Epithelial cell of esophagus (primary cell): ENCODE measurements at places on chromosomes 11 and 22.

GRCh38 chr11:99327527-99327926 lies 306.8 kb downstream of the CNTN5 start:
- no peak for DNase-seq

DNA sequence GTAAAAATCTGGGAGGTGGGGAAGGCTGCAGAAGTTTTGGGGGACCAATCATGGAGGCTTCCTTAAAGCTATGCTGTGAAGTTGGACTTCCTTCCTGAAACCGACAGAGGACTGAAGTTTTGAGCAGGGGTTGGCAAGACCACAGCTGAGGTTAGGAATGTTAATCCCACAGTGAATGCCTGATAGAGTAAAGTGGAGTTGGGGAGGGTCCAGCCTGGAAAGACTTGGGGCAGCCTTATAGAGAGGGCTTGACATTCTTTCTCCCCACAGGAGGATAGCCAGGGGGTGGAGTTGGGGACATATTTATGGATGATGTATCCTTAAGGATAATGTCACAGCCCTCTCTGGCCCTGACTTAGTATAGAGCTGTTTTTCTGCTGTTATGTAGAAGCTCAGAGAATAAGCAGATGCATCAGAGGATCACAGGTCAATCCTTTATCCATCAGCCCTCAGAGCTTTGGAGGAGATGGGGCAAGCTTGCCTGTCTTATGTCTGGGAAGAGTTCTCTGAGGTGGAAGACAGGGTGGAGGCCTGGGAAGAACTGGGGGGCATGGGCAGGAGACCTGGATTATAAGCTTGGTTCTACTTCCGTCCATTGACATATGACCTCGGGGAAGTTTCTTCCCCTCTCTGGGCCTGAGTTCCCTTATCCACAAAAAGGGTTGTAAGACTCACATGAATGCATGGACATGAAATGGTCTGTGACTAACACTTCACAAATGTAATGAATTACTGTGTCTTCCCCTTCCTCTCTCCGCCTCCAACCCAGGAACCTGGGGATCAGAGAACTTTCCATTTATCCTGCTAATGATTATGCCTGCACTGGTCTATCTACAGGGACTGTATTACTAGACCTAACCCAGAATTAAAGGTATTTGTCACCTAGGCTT lies 317.8 kb downstream of the MIAT start:
- peak; percentile 14 for DNase-seq

DNA sequence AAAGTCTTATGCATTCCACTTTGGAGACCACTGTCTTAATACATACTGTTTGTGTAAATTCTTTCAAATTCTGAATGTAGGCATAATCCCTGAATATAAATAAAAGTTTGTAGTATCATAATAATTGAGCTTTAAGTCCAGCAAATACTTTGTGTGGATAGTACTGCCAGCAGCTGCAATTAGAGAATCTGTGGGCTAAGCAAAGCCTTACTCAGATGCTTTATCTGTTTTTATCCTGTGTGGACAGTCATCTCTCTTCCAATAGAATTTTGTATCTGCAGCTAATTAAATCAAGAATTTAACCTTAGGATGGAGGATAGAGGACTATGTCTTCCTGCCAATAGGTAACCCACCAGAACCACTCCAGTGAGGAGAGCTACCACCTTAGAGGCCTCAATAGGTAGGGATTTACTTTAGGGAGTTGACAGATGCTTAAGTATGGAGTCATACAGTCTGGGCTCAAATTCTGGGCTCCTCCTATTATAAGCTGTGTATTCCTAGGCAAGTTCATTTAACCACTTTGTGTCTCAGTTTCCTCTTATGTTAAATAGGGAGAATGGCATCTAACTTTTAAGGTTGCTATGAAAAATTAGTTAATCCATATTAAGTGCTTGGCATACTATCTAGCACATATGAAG lies 71.1 kb downstream of the STIM1 start:
- peak; percentile 40 for DNase-seq

- no peak for DNase-seq
Measured at GRCh38 chr11:36411202-36411640, 98.9 kb downstream of the TRAF6 start.

GRCh38 chr11:69962152-69962551 lies 116.0 kb upstream of the ANO1 start:
- DNase-seq: peak; percentile 80

DNA sequence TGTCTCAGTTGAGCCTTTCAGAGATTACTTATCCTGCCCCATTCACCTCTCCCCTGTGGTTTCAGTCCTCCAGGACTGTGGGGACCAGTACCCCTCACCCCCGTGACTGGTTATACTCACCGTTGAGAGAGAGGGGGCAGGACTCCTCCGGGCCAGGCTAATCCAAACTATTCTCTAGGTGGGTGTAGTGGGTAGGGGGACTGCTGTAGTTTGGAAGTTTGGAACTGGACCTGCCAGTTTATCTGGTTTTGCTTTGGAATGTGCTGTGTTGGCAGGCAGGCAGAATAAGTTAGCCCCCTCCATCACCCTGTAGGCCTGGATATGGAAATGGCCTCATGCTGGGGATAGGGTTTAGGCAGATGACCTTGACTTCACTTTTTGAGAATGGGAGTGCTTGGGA lies 13.5 kb downstream of the TEAD1 start:
- DNase-seq: no peak

DNA sequence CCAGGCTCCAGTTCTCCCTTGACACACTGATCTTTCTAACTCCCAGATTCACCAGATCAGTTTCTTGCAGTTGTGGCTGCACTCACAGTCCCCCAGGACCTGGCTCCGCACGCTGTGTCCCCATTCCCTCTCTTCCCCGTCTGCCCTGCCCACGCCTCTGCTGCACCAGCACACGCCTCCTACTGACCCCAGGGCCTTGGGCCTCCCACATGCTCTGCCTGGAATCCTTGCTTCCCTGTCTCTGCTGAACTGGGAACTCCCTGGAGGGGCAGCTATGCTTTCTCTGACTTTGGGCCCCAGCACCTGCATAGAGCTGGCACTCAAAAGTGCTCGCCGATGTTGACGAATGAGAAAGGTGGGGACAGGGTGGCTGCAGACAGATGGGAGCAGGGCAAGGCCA lies 68.9 kb downstream of the MYO7A start:
- DNase-seq: no peak

- DNase-seq: no peak
Measured at GRCh38 chr22:29224121-29224858, 18.6 kb downstream of the EMID1 start.

DNA sequence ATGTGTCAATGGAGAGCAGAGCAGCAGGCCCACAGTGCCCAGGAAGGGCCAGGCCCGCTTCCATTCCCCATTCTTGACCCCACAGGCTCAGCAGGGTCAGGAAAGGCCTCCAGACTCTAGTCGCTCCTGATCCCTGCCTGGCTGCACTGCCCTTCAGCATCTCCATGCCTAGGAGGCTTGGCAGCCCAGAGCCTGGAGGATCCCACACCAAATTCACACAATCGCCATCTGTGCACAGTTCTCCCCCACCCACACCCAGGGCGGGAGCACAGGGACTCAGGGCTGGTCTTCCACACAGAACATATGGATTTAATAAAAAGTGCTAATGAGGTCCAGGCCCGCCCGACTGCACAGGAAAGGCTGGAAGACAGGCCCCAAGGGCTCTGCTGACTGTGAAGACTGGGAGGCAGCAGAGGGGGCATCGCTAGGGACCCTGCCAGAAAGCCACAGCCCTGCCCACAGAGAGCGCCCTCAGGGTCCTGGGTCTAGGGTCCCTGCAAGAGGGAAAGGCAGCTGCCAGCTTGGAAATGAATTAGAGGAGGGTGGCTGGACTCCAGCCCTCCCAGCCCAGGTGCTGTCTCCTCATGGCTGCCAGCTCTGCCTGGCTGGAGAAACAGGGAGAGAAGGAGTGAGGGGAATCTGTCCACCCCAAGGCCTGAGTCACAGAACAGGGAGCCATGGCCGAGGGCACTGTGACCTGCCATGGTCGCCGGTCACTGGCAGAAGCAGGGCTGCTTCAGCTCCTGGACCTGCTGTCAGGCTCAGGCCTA lies 39.7 kb downstream of the DKK3 start:
- DNase-seq: no peak

DNA sequence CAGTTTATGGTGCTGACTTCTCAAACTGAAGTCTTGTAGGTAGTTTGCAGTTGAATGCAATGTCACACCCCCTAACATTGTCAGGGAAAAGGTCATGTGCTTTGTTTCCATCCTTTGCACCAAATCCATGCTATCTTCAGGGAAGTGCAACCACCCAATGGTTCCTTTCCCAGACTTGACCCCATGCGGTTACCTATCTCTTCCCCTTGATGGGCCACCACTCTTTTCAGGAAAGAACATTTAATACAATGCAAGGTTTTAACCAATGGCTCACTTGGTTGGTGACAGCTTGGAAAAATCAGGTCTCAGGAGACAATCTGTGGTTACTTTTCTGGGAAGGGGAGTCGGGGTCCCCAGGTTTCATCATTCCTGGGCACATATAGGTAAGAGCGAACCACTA lies 2.1 kb downstream of the ABTB2 start:
- DNase-seq: no peak

DNA sequence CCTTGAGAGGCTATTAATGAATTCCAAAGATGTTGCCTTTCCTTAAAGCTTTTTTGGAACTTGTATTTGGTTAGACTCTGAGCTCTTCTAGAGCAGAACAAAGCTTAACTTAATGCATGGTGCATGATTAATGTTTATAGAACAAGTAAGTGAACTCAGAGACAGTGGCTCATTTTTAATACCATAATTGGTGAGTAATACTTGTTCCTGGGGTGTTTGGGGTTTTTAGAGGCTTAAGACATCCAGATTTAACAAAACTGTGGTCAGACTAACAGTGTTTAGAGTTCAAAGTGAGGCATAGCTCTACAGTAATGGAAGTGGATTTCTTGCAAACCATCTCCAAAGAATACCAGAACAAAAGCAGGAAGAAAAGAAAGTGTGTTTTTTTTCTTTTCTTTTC lies 73.7 kb upstream of the CTSC start:
- DNase-seq: peak; percentile 85

- no peak for DNase-seq
Measured at GRCh38 chr11:57181678-57182305, at the start of gene LRRC55. LRRC55 (plus strand) TSS chr11:57181953; CDS start chr11:57182023, 70 bp downstream.

- DNase-seq: no peak
Measured at GRCh38 chr11:130940706-130941105, 24.4 kb upstream of the SNX19 start.

DNA sequence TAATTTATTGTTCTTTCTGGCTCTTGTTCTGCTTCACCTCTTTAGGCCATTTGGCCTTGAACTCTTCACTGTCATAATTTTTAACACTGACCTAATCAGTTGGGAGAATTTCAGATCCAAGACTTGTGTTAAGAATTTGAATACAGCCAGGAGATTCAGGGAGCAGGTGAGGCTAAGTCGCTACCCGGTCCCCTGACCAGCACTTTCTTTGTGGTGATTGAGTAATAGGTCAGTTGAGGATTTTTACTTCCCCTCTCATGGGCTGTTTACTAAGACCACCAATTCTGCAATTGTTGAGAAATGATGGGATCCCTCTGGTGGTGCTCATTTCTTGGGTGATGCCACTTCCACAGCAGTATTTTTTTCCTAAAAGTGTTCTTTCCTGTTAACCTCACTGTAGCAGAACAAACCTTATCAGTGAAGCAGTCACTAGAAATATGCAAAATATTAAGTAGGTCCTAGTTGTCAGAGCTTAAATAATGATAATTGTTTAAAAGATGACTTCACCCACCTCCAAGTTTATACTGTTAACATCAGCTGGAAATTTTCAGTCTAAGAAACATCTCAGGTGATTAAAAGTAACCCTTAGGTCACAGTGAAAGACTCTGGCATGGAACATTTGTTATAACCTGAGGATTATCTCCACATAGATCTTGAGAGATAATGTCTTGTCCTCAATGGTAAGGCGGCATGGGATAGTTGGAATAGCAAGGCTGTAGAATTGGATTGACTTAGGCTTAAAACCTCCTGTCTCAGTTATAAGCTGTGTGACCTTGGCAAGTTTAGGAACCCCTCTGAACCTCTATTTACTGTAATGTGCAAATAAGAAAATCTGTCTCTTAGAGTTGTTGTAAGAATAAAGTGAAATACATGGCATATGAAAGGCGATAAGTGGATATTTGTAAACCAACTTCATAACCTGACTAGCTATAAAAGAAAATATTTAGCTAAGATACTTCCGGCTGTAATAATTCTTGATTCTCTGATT lies 41.3 kb downstream of the POLD3 start:
- no peak for DNase-seq

DNA sequence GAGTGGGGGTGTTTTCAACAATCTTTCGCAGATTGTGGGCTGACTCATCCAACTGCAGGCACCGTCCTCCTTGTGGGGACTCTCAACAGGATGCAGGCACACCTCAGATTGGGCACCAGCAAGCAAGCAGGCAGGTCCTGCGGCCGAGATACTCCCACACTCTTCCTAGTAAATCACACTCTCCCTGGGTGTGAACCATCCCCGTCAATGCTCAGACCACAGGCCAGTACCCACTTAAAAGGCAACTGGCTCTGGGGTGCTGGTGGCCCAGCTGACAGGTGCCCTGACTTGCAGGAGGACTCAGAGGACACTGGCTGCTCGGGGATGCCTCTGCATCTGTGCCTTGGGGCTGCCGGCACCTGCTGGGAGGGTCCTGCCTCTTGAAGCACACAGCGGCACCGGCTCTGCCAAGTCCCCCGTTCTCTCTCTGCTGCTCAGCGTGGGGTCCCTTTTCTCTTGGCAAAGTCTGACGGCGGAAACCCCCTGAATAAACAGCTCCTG lies 282.5 kb downstream of the CTTN start:
- DNase-seq: no peak

GRCh38 chr11:83193315-83194280 lies at the start of gene ANKRD42:
ANKRD42 (plus strand) TSS chr11:83193712; CDS start chr11:83194671, 959 bp downstream.
- peak; percentile 98 for DNase-seq

- no peak for DNase-seq
Measured at GRCh38 chr11:1025410-1026162, 10.9 kb downstream of the MUC6 start.

DNA sequence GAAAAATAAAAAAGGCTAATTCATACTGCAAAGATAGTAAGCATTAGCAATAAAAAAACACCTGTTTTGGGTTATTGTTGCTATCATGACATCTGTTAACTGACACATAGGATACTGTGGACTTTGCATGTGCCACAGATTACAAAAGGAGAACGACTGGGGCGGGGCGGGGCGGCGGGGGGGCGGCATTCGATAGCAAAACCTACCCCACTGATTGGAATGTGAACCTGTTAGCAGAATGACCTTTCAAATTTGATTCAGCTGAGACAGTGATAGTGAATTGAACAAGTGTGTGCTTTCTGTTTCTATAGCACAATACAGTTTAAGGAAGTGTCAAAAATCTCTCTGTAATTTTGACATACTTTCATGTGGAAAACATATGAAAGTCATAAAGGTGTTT lies 14.9 kb downstream of the MMP20 start:
- DNase-seq: no peak
